ENCODE measurements at places on chromosomes 13 and 19.

- DNase-seq = no peak
Measured at GRCh38 chr13:47036294-47037008, 139.6 kb upstream of the HTR2A start.

DNA sequence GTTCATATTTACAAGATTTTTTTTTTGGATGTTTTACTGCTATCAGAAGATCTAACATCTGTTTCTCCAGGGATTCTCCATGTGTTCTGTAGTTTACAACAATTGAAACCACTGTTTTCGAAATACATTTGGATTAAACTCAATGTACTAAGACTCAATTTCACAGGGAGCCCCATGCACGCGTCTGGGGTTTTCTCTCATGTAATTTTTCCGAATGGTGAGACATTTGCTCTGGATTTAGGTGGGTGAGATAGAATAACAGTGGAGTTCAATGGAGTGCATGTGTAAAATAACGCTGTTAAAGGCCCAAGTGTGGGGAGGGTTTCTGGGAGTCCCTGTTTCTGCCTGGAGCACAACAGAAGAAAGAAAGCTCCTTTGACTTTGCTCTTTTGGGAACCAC, 330.3 kb downstream of the TSHZ3 start:
- DNase-seq = no peak

DNA sequence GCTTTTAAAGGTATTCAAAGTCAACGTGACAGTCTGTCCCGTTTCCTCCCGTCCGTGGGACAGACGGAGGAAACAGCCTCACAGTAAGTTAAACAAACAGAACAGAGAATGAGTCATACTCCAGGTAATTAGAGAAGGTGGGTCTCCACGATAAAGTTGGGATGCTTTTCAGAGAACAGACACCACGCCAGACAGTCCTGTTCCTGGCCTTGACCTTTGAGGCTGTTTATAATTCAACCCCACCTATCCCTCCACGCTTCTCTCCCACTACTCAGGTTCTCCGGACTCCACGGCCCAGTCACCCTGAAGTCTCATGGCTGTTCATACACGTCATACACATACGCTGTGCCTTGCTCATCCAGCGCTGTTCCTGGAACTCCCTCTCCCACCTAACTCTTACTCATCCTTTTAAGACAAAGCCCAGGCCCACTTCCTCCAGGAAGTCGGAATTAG, 42.5 kb downstream of the ARHGEF18 start:
- DNase-seq = no peak

- DNase-seq = peak; percentile 61
Measured at GRCh38 chr19:47471733-47472457, at the start of gene SLC8A2. Gene SLC8A2, minus strand, starts transcription at chr19:47471893. Its CDS starts 5,490 bp downstream, at chr19:47466403.

- DNase-seq = no peak
Measured at GRCh38 chr13:93539914-93540313, 313.3 kb downstream of the GPC6 start.

DNA sequence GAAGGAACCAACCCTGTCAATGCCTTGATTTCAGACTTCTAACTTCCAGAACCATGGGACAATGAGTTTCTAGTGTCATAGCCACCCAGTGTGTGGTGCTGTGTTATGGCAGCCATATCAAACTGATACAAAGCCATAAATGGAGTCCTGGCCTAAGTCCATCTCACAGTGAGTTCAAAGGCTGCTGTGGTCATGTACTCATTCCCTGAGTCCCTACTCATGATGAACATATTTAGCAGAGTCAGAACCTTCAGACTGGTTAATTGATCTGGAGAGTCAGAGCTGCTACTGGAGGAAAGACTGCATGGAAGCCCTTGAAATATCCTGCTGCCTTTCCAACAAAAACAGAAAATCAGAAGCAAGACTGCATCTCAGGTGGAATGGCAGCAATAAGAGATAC, 39.2 kb upstream of the CSNK1A1L start:
- DNase-seq = no peak

DNA sequence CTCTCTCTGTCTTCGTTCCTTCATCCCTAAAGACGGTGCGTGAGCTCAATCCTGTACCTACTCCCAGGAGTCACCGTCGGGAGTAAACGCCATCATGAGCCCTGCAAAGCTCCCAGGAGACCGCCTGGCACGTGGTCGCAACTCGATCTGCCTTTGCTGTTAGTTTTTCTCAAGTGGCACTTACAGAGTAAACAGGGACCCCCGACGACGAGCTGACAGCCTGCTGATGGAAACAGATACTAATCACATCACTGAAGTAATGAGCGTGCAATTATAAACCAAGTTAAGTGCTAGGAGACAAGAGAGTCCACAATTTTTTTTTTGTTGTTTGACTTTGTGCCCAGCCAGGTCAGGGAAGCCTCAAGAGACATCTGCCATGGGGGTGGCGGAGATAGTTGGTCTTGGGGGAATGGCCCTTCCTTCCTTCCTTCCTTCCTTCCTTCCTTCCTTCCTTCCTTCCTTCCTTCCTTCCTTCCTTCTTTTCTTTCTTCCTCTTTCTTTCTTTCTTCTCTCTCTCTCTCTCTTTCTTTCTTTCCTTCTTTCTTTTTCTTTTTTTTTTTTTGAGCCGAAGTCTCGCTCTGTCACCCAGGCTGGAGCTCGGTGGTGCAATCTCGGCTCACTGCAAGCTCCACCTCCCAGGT, 23.6 kb downstream of the CACNG6 start:
- no peak for DNase-seq

- DNase-seq = no peak
Measured at GRCh38 chr19:8684001-8684902, 14.3 kb downstream of the ACTL9 start.

DNA sequence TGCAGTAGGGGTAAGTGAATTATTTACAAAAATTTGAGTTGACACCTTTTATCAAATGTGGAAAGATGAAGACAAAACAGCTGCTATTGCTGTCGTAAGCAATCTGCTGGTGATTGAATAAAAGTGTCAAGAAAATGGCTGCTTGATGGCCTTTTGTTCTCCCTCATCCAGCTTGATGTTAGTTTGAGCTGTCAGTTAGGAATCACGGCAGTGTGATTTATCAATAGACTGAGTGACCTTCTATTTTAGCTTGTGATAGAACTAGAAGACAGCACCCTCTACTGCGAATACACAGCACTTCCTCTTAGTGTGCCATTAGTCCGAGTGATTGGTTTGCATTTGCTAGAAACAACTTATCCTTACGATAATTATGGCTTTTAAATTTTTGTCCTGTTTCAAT, 76.3 kb downstream of the MZT1 start:
- DNase-seq = no peak

DNA sequence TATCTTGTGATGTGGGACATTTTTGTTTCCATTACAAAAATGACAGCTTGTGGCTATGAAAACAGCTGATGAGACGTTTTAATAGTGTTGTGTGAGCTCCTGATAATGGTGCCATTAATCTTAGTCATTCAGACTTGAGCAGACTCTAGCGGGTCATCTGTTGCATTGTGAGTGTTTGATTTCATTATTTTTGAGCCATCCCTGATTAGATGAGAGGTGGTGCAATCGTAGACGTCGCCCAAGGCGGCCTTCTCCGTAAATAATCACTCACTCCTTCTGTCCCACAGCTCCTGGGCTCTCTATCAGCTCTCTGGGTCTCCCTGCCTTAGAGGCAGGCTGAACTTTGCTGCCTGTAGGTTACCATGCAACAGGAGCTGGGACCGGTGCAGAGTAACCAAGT, 528.0 kb upstream of the SGCG start:
- no peak for DNase-seq

GRCh38 chr19:29887442-29887855, 54.6 kb upstream of the URI1 start:
- no peak for DNase-seq
